ENCODE measurements at places on chromosomes 4 and X.

GRCh38 chrX:30643313-30643821 lies 9.9 kb upstream of the GK start:
- DNase-seq, result no peak

DNA sequence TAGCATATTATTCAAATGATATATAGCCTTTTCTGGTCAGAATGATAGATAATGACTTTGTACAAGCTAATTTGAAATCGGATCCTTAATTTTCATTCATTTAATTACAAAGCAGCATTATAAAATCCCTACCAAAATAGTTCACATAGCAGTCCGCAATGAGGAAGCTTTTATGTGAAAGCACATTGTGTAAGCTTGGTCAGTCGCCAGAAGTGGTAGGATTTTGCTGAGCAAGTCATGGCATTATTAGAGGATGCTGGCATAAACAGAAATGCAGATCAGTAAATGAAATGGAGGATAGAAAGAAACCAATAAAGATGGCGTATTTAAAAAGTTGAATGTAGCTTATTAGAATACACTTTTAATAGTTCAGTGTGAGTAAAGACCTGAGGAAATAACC lies 93.2 kb upstream of the DIAPH2 start:
- DNase-seq, result no peak

DNA sequence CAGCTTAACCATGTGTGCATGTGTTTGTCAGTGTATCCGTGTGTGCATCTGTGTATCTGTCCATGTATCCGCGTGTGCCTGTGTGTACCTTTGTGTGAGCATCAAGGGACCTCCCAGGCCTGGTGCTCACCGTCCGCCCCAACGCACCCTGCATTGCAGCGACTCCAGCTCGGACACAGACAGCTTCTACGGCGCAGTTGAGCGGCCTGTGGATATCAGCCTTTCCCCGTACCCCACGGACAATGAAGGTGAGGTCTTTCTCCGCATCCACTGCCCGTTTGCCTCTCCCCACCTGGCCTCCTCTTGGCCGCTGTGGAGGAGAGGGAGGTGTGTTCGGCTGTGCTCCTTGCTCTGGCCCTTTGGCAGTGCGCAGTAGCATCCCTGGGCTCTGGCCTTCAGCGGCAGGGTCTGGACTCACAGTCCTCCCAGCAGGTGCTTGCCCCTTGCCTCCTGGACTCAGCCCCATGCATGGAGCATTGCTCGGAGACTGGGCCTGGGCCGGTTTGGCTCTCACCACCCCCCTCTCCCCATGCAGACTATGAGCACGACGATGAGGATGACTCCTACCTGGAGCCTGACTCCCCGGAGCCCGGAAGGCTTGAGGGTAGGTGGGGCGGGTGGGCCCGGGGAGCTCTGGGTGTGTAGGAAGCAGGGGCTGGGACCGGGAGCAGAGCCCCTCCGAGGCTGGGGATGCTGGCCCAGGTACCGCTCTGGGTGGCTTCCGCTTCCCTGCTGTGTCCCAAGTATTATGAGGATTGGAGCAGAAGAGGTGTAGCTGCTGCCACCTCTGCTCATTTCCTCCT lies 16.4 kb upstream of the ADD1 start:
- no peak for DNase-seq

DNA sequence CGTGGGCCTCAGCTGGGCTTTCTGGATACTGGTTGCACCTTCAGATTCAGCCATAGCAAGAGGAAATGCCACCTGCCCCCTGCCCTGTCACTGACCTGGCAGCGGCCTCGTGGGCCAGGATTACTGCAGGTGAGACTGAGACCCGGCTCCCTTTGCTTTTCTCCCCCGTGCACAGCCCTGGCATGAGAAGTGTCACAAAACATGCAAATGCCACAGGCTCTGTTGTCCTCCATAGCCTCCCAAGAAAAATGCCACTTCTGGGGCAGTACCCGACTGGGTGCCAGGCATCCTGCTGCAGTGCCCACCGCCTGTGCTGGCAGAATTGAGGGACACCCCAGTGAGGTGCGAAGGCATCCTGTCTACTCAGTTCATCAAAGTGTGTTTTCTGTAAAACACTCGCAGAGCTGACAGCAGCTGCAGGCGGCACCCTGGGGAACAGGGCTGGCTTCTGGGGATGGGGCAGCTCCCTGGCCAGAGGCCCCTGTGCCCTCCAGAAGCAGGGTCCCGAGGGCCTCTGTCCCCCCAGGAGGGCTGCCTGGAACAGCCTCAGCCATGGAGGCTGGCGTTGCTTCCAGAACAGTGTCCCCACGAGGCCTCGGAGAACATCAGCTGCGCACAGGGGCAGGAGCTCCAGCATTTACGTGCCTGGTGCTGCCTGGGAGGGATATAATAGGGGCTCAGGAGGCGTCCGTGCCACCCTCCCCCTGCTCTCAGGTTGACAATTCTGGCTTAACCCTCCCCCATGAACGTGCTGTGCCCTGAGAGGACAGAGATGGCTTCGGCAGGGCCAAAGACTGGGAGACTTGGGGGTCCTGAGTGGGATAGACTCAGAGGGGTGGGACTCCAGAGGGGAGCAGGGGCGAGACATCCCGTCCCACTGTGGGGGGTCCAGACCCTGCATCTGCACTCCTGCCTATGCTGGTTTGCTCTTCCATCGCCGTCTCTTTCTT lies 99.5 kb upstream of the NKX1-1 start:
- no peak for DNase-seq

GRCh38 chr4:48346594-48346993 lies 5.3 kb downstream of the SLAIN2 start:
- DNase-seq, result no peak

DNA sequence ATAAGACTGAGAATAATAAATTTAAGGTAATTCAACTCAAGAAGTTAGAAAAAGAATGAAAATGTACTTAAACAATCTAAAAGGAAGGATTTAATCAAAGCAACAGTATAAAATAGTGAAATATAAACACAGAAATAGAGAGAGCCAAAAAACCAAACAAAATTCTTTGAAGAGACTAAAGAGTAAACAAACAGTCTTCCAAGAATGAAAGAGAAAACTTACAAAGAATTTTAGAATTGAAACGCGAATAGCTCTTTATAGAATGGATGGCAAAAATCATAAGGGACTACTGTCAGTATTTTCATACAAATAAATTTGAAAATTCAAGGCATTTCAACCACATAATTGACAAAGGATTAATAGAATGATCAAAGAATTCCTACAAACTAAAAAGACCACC lies 41.7 kb downstream of the VEGFC start:
- no peak for DNase-seq

GRCh38 chr4:177975315-177975987 lies 533.2 kb upstream of the AGA start:
- no peak for DNase-seq

- DNase-seq, result no peak
These were observed 8.0 kb downstream of the SHOX start for GRCh38 chrX:638482-639131.

GRCh38 chr4:54445866-54446265 lies 211.9 kb upstream of the KIT start:
- no peak for DNase-seq

DNA sequence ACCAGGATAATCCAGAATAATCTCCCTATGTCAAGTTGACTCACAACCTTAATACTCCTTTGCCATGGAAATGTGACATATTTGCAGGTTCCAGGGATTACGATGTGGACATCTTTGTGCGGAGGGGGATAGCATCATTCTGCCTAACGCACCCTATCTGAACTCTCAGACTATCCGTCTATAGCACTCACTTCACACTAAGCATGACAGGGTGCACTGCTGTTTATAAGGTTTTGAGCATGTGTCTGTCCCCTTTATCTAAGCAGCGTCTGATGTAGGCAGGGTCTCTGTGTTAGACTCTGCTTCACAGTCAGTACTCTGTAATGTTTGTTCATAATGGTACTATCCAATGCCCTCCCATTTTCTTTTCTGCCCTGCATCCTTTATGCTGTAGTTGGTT lies 43.4 kb upstream of the PRSS48 start:
- DNase-seq, result no peak

DNA sequence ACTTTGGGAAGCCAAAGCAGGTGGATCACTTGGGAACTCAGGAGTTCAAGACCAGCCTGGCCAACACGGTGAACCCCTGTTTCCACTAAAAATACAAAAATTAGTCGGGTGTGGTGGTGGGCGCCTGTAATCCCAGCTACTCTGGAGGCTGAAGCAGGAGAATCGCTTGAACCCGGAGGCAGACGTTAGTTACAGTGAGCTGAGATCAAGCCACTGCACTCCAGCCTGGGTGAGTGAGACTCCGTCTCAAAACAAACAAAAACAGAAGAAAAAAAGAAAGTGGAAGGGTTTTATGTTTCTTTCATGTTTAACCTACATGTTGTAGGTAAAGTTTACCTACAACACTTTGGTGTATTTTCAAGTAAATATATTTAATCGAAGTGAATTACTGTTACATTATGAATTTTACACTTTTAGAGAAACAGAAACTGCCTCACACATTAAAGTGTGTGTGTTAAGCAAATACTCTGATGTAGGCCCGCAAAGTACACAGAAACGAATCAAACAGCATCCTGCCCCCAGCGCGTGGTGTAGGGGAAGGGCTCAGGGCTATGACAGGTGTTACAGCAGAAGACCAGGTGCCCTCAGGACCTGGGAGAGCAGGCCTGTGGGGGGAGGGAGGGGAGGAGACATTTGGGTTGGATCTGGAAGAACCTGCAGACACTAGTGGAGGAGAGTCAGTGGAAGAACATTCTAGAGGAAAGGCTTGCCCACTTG lies 39.0 kb downstream of the PTTG2 start:
- no peak for DNase-seq

DNA sequence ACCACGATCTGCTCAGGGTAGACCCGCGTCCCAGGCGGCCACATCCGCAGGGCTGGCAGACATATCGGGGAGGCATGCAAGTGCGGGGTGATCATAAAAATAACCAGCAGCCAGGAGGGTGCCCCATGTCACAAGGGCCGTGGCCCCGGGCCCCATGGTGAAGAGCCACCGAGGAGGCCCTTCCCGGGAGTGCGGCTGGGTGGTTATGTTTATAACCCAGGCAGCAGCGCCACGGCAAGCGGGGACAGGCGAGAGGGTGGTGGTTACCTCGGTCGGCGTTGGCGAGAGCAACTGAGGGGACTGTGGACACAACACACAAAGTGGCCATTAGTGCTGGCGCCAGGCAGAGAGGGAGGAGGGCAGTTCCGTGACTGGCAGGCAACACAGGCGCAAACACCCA lies 92.7 kb upstream of the AFAP1 start:
- no peak for DNase-seq

GRCh38 chrX:131812847-131813825 lies 210.0 kb upstream of the STK26 start:
- DNase-seq, result peak; percentile 6

DNA sequence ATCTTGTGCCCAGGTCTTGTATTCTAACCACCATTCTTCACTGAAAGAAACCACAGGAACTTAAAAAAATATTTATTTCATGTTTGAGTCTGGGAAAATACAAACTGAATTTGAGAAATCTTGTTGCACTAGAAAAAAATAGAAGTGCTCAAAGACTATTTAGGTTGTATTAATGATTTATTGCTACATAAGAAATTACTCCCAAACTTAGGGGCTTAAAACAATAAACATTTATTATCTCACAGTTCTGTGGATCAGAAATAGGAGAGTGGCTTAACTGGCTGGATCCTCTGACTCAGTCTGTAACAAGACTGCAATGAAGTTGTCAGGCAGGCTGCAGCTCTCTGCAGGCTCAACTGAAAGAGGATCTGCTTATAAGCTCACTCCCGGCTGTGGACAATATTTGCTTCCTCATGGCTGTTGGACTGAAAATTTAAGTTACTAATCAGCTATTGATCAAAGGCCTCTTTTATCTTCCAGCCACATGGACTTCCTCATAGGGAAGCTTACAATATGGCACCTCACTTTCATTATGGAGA lies 295.4 kb upstream of the FAM241A start:
- no peak for DNase-seq

DNA sequence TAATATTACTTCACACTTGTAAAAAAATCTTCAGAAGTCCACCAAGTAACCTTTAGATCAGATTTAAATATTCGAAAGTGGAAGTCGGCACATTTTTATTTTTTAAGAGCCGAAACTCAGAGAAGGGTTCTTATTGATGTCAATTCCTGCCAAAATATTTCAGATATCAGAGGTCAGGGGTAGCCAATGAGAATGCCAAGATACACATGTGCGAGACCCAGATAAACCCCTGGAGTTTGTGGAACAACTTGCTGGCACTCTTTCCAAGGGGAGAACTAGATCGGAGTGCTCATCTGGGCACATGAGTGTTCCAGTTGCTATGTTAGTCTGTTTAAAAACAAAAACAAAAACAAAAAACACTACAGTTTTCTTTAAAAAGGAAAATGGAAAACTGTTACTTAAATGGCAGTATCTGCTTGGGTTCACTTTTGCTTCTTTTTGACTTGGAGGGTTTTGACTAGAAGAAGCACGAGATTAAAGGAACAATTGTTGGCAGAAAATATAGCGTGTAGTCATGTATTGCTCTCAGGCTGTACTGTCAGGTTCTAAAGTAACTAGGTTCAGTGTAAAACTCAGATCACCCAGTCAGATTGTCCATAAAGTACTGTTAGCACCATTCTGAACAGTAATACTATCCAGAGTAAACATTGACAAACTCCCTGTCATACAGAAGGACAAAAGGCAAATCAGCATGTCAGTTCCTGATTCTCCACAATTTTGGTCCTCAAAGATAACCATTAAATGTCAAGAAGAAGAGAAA lies 188.0 kb upstream of the PACRGL start:
- DNase-seq, result no peak
